ENCODE measurements at places on chromosomes 1 and 21.

GRCh38 chr21:23496729-23497128 is 2110.6 kb downstream of the MRPL39 start:
- no peak for DNase-seq

- no peak for DNase-seq
Observed at GRCh38 chr1:209810783-209811182, 4.8 kb upstream of the IRF6 start.

GRCh38 chr1:6614019-6614928 is 743 bp downstream of the PHF13 start:
- DNase-seq, result no peak

DNA sequence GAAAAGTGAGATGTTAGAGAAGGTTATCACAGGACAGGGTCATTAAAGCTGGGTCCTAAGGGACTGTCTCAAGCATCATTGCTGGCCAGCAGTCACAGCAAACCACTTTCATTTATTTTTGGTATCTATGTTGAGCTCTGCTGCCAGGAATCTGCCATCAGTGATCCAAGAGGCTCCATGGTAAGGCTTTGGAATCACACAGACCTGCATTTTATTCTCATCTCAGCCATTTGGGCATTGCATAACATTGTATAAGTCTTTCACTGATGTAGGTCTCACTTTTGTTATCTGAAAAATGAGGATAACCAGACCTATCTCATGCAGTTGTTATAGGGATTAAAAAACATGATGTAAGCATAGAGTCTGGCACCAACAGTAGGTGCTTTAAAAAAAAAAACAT is 77.5 kb downstream of the OMA1 start:
- DNase-seq, result no peak

- DNase-seq, result peak; percentile 36
Observed at GRCh38 chr21:31557421-31558188, 101.9 kb upstream of the SOD1 start.

- no peak for DNase-seq
Observed at GRCh38 chr1:185334182-185334581, 17.1 kb upstream of the IVNS1ABP start.

GRCh38 chr1:238681021-238681420 is 705.3 kb upstream of the CHRM3 start:
- DNase-seq, result no peak

DNA sequence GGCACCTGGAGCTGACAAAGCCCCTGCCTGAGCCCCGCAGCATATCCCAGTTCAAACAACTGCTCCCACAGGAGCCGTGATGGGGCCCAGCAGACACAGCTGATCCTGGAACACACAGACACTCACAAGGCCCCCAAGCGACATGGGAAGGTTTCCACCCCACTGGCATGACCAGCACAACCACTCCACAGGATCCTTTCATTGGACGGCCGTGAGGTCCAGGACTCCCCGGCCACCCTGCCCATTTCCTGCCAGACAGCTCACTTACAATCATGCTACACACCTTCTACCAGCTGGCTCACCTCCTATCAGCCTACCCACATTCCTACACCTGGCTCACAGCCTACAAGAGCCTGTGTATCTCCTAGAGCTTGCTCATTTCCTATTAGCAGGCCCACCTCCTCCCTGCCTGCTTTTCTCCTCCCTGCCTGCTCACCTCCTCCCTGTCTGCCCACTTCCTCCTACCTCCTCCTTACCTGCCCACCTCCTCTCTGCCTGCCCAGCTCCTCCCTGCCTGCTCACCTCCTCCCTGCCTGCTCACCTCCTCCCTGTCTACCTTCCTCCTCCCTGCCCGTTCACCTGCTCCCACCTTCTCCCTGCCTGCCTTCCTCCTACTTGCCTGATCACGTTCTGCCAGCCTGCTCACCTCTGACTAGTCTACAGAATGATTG is 73.9 kb downstream of the MATN1 start:
- DNase-seq, result no peak

DNA sequence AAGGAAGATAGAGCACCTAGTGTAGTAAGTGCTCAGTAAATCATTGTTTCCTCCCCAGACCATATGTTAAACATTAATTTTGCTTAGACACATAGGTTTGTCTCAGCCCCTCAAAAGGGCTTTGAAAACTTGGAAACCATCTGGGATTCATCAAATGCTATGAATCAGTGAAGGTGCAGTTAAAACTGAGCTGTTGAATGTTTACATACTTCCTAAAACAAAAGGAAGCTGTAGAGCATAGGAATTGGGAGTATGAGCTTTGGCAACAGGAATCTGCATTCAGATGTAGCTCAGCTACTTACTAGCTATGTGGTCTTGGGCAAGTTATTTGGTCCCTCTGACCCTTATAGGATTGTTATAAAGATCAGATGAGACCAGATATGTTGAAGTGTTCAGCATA is 18.7 kb upstream of the PODN start:
- no peak for DNase-seq

DNA sequence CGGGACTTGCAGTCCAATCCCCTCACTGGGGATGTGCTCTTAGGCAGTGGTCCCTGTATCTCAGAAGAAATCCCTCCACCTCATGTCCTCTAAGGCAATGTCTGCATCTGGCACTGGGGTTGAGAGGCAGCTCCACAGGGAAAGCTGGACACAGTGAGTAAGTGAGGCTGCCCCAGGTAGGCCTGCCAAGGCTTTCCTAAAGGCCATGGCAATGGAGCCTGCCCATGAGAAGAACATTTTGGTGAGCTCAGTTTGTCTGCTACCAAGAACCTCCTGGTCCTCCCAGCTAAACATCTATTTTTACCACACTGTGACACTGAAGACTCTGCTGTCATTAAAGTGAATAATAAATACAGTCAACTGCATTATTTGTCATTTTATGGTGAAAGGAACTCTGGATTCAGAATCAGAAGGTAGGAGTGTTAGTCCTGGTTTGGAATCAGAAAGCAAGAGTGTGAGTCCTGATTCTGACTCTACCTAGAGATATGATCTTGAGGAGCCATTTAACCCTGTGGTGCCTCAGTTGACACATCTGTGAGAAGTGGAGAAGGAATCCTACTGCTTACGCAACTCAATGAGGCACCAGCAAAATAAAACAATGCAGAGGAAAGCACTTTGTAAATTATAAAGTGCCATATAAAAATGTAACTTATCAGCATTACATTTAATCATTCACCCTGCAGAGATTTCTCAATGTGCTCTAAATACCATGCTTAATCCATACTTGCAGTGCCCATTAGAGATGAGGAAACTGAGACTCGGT is 41.0 kb downstream of the TBX15 start:
- no peak for DNase-seq

- DNase-seq, result no peak
Observed at GRCh38 chr1:208652296-208653160, 408.3 kb upstream of the PLXNA2 start.

GRCh38 chr1:53325326-53326087 is 2.4 kb downstream of the LRP8 start:
- no peak for DNase-seq

- DNase-seq, result no peak
Observed at GRCh38 chr1:164905869-164906268, 346.9 kb downstream of the PBX1 start.

GRCh38 chr21:38206646-38207045 is 50.1 kb upstream of the KCNJ15 start:
- DNase-seq, result no peak

DNA sequence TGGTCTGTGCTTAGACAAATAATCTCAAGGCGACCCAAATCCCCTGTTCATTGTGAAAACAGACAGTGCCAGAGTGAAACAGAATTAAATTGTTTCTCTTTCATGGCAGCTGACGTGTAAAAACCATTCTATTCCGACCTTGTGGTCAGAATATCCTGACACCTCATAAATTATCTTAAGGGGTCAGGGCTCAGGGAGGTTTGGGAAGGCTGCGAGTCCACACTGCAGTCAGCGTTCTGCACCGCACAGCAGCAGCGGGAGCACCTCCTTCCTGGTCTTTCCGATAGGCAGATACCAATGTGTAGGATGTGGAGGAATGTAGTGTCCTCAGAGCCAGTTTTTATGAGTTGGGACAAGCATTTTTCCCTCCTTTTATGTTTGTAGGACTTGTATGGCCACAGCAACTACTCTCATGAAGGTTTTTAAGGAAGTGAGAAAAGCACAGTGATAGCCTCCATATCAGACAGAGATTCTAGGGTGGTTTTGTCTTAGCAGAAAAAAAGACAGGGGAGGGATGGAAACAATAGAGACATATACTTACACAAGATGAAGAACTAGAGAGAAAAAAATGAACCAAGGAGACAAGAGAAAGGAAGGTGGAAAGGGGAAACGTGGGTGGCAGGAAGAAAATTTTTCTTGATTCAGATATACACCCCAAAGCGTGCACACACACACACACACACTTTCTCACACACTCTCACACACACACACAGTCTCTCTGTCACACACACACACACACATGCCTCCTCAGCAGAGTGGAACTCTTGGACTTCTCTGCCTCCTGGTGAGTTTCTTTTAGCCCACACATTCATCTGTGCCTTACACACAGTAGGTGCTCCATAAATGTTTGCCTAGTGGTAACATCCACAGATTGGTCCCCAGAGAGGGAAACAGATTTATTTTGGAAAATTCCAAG is 68.6 kb downstream of the NTMT2 start:
- no peak for DNase-seq

Data from CD8-positive, alpha-beta T cell (primary cell).